ENCODE measurements at places on chromosomes 4 and X. TPM values are rescaled to one million over a fixed set of nuclear protein-coding genes. Genes with fewer than 3 reads are reported as not detected.

The SPRY1 gene
- 139 TPM for total RNA-seq

- H3K27me3 ChIP-seq, result peaks cover 6% of the 10 kb centered on the region
- no peak overlapping the region for H3K4me3 ChIP-seq
- no peaks in the 10 kb centered on the region for H3K36me3 ChIP-seq
- H3K4me1 ChIP-seq, result no peaks in the 10 kb centered on the region
Observed at GRCh38 chrX:110008011-110008635, 5.2 kb downstream of the TMEM164 start.

- H3K27ac ChIP-seq, result peak overlapping the region; percentile 23
- peaks cover 6% of the 10 kb centered on the region for H3K4me1 ChIP-seq
- peak overlapping the region; percentile 47 for H3K4me3 ChIP-seq
- H3K36me3 ChIP-seq, result no peaks in the 10 kb centered on the region
Observed at GRCh38 chrX:41275661-41276609, 58.0 kb upstream of the DDX3X start.

The EDA gene
- total RNA-seq, result 4.7 TPM

GRCh38 chrX:119252716-119253115 lies 16.6 kb downstream of the PGRMC1 start:
- no peak overlapping the region for H3K4me3 ChIP-seq
- H3K27ac ChIP-seq, result no peak overlapping the region
- H3K4me1 ChIP-seq, result no peaks in the 10 kb centered on the region
- no peaks in the 10 kb centered on the region for H3K36me3 ChIP-seq
- DNase-seq, result no peak

GRCh38 chrX:95893636-95894035 lies 791.0 kb upstream of the DIAPH2 start:
- H3K4me3 ChIP-seq, result no peak overlapping the region
- no peak overlapping the region for H3K27ac ChIP-seq
- H3K4me1 ChIP-seq, result no peaks in the 10 kb centered on the region
- H3K36me3 ChIP-seq, result no peaks in the 10 kb centered on the region
- H3K27me3 ChIP-seq, result no peaks in the 10 kb centered on the region

The NSUN7 gene
- total RNA-seq, result 20.5 TPM

- H3K27me3 ChIP-seq, result no peaks in the 10 kb centered on the region
- no peak for DNase-seq
- no peaks in the 10 kb centered on the region for H3K4me1 ChIP-seq
- H3K27ac ChIP-seq, result no peak overlapping the region
- H3K36me3 ChIP-seq, result no peaks in the 10 kb centered on the region
- H3K4me3 ChIP-seq, result no peak overlapping the region
Observed at GRCh38 chrX:41250867-41251266, 83.1 kb upstream of the DDX3X start.

- no peak overlapping the region for H3K27ac ChIP-seq
- H3K4me1 ChIP-seq, result peaks cover 10% of the 10 kb centered on the region
- H3K4me3 ChIP-seq, result no peak overlapping the region
Observed at GRCh38 chr4:15495621-15496020, 25.9 kb downstream of the CC2D2A start.

DNA sequence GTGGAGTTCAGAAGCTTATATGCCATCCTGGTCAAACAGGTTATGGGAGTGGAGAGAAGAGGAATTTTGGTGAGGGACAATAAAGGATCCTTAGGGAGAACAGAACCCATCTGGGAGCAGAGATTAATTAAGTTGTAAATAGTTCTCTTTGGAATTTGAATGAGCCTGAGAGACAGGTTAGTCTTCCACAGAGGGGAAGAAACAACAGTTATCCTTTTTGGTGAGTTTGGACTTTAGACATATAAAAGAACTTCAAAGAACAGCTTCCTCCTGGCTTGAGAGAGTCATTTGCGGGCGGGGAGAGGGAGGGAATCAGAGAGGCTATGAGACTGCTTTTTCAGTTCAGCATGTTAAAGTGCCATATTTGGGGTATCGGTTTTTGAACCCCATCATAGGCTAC lies 793.3 kb upstream of the MAGEB2 start:
- H3K4me3 ChIP-seq, result no peak overlapping the region
- H3K27ac ChIP-seq, result no peak overlapping the region
- no peaks in the 10 kb centered on the region for H3K4me1 ChIP-seq
- H3K27me3 ChIP-seq, result no peaks in the 10 kb centered on the region
- no peak for DNase-seq

- peak overlapping the region; percentile 77 for H3K27ac ChIP-seq
- H3K36me3 ChIP-seq, result no peaks in the 10 kb centered on the region
- peaks cover 27% of the 10 kb centered on the region for H3K4me1 ChIP-seq
- DNase-seq, result no peak
- H3K4me3 ChIP-seq, result no peak overlapping the region
- H3K27me3 ChIP-seq, result peaks cover 3% of the 10 kb centered on the region
Observed at GRCh38 chrX:136189222-136189621, 41.9 kb downstream of the FHL1 start.

The GPRASP2 gene
- 6.0 TPM for total RNA-seq

DNA sequence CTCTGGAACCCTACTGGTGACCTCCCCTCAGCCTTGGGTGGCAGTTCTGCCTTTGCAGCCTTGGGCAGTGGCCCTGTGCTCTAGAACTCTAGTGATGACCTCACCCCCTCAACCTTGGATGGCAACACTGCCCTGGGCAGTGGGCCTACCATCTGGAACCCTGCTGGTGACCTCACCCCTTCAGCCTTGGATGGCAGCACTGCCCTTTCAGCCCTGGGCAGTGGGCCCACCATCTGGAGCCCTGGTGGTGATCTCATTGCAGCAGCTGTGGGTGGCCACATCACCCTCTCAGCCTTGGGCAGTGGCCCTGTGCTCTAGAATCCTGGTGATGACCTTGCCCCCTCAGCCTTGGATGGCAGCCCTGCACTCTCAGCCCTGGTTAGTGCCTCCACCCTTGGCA lies 129.3 kb downstream of the RBMX2 start:
- H3K4me1 ChIP-seq, result no peaks in the 10 kb centered on the region

The OTC gene
- 1.7 TPM for total RNA-seq
